ENCODE measurements at places on chromosomes 12 and 14. TPM values are rescaled to one million over a fixed set of nuclear protein-coding genes. Genes with fewer than 3 reads are reported as not detected.

DNA sequence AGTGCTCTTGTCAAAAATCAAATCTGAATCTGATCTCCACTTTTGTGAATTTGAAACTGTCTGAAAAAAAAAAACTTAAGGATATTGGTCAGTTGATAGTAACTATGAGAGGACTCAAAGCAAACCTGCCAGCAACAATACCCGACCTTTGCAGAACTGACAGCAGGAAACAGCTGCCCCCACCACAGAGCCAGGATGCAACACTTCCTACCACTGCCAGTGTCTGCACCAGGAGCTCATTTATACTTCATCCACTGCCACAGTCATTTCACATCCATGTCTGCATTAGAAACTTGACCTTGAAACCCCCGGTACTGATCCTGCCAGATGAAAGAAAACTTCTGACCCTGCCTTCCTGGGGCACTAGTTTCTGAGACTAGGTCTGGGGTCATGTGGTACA, 27.4 kb upstream of the RXYLT1 start:
- peak; percentile 57 for DNase-seq

CD4 gene
- 11.1 TPM for total RNA-seq

DNA sequence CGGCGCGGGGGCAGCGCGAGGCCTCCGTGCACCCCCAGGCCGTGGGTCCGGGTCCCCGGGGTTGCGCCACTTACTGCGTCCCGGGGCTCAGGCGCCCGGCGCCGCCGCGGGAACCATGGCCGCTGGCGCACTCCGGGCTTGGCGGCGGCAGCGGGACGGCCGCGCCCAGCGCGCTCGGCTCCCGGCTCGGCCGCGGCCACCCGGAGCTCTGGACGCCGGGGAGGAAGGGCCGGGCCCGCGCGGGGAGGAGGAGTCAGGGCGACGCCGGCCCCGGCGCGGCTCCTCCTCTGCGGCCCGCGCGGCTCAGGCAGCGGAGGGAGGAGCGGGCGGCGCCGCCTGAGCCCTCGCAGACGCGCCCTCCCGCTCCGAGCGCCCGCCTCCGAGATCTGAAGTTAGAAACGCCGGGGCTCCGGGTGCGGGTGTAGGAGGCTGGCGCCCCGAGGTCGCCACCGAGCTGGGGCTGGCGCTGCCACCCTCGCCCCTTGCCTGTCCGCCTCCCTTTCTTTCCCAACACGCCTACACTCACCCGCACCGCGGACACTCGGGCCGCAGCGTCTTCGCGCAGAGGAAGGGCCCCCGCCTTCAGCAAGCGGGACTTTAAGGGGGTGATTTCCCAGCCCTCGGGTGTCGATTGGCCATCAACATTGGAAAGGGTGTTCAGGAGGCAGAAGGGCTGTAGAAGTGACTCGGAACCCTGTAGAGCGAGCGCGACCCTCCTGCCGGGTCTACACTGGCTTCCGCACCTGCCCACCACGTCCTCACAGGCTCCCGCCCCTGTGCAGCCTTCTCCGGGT, at the start of gene NIN:
Gene NIN (minus strand): TSS at position 231 of the 794 bp plus-strand sequence. CDS start 9,106 bp downstream, outside the sequence.
- DNase-seq = peak; percentile 80

ANKS1B gene
- total RNA-seq = 0.54 TPM

GRCh38 chr12:6370994-6371754, 4.2 kb downstream of the SCNN1A start:
- peak; percentile 36 for DNase-seq

GRCh38 chr12:63420206-63420644, 248.1 kb downstream of the DPY19L2 start:
- peak; percentile 70 for DNase-seq

DNA sequence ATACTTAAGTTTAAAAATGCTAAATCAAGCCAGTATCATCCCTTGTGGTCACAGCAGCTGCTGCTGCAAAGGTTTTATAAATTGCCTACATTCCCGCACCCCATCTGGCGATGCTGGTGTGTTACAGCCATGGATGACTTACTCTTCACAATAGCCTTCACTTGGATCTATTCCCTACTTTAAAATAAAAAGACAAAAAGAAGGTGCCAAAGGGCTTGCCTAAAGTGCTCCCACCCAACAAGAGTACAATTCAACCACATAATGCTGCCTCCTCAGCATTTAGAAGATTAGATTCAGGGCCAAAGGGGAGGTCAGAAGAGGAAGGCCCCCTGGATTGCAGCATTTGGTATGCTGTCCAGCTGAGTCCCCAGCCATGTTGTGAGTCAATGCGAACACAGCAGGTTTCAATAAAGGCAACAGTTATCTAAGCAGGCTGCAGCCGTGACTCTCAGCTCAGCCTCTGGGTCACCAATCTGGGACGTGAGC, 176.1 kb downstream of the DAD1 start:
- DNase-seq = no peak

GPR132 gene
- 16.4 TPM for total RNA-seq

GPRC5A gene
- total RNA-seq = 0.11 TPM

GRCh38 chr12:68348419-68348818, 16.3 kb upstream of the MDM1 start:
- DNase-seq = no peak

All from activated CD8-positive, alpha-beta T cell treated with anti-CD3 and anti-CD28 coated beads for 36 hours (primary cell).